CD8-positive, alpha-beta memory T cell (primary cell): ENCODE measurements at places on chromosomes 6 and 20. TPM values are rescaled to one million over a fixed set of nuclear protein-coding genes. Genes with fewer than 3 reads are reported as not detected.

GRCh38 chr6:131954775-131955107, 3.6 kb upstream of the CCN2 start:
- no peak for DNase-seq

DNA sequence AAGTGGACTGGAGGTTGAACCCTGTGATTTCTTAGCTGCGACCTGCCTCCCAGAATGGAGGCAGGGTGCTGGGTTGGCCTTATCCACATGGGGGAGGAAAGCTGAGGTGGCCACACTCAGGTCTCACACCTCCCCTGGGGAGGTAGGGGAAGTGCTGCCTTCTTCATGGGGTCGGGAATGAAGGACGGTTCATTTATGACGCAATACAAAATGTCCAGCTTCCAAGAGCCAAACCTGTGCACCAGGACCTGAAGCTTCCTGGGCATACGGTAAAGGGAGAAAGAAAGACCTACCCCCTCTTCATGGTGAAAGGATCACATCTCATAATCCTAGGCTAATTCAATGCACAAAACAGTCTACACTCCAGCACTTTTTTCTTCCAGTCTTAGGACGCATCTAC, 150.6 kb upstream of the CDYL start:
- DNase-seq = no peak

The RUNX2 gene
- 25.8 TPM for total RNA-seq

The SPAG4 gene
- total RNA-seq = 2.1 TPM

GRCh38 chr6:129233458-129234134, 350.7 kb downstream of the LAMA2 start:
- DNase-seq = no peak

GRCh38 chr6:35698858-35699257, 10.1 kb upstream of the FKBP5 start:
- DNase-seq = no peak

The PHACTR1 gene
- 0.04 TPM for total RNA-seq

The SLC35A1 gene
- total RNA-seq = 11.4 TPM

- DNase-seq = no peak
Measured at GRCh38 chr6:93219447-93219846, 199.9 kb downstream of the EPHA7 start.

- no peak for DNase-seq
Measured at GRCh38 chr20:35369804-35370203, 42.0 kb downstream of the UQCC1 start.

- DNase-seq = no peak
Measured at GRCh38 chr20:42190084-42190483, 571.9 kb upstream of the CHD6 start.
